Lung microvascular endothelial cell (primary cell): ENCODE measurements at places on chromosomes 11 and 22. TPM values are rescaled to one million over a fixed set of nuclear protein-coding genes. Genes with fewer than 3 reads are reported as not detected.

GRCh38 chr11:45538363-45538762 lies 127.1 kb downstream of the CHST1 start:
- no peak for DNase-seq

- DNase-seq = no peak
These were observed 12.7 kb upstream of the CNTF start for GRCh38 chr11:58609723-58610122.

DNA sequence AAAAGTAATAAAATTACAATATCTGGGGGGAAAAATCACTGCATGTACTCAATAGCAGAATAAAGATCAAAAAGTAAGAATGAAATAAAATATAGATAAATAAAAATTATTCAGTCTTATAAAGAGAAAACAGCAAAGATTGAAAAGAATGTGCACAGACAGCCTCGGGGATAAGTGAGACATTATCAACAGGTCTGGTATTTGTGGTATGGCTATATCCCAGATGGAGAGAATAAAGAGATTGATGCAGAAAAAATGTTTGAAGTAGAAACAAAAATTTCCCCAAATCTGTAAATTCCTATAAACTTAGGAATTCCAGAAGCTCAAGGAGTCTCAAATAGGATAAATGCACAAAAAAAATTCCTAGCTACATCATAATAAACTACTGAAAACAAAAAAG lies 74.5 kb upstream of the LUZP2 start:
- DNase-seq = no peak

- peak; percentile 44 for DNase-seq
These were observed at the start of gene LRP5 for GRCh38 chr11:68312117-68312779. TSS of gene LRP5 (plus strand) at chr11:68312591. CDS start at chr11:68312715, 124 bp downstream.

GRCh38 chr11:111095327-111095726 lies 150.2 kb upstream of the POU2AF2 start:
- no peak for DNase-seq

- peak; percentile 17 for DNase-seq
These were observed 14.4 kb downstream of the KCNJ5 start for GRCh38 chr11:128905345-128906184.

DNA sequence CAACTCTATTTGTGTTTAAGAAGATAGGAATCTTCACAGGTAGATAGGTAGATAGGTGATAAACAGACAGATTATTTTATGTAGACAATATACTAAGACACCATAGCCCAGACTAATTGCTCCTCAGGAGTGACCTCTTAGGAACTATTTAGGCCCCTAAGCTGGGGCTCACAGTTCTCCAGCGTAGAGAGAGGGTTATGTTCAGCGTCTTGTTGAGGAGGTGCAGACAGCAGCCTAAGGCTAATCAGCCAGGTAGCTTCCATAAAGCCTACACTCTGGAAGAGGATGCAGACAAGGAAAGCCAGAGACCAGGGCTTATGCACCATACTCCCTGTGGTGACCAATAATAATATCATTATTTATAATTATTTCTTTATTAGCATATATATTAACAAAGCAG lies 705.2 kb downstream of the LRRC4C start:
- DNase-seq = no peak

DNA sequence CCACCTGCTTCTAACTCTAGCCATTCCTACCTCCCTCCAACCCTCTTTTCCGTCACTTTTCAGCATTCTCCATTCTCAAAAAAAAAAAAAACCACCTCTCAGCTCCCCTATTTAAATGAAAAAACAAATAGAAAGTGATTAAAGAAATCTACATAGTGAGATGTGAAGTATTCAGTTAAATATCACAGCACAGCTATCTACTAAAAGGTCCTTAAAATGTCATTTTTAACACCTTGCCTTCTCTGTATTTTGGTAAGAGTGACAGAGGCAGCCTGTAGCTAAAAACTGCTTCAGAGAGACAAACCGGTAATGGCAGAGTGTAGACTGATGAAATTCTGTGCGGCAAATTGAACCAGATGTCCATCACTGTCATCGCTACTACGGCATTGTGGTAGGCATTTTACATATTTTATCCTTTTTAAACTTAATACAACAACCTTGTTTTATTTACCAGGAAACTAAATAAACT lies 346 bp upstream of the ALG9 start:
- peak; percentile 20 for DNase-seq

DNA sequence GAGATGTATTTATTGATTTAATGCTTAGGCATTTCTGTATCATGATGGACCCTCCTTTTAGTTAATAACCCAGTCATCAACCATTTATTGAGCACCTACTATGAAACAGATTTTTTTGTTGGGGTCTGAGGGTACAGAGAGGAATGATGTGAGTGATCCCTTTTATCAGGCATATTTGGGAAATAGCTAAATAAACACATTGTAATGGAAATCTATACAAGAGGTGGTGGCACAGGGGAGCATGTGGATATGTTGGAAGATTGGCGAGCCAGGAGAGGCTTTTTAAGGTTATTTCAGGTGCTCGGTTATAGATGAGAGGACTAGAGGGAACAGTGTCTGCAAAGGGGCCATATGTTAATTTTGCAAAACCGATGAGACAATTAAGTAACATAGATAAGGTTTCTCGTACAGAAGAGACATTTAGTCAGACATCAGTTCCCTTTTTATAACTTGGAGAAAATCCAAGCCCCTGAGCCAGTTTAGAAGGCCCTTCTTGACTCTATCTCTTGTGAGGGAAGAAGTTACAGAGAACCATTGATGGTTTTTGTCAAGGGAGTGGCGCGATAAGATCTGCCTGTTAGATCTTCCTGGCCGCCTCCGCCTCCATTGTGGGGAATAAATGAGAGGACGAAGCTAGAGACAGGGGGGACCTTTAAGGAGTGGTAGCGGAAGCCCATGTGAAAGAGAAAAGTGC lies 2.0 kb downstream of the ATXN10 start:
- no peak for DNase-seq

Gene GPHA2
- total RNA-seq = not detected in 2 replicates
